Gastroesophageal sphincter (tissue), 4 donors: ENCODE measurements at places on chromosomes 5 and 9. TPM values are rescaled to one million over a fixed set of nuclear protein-coding genes. Genes with fewer than 3 reads are reported as not detected.

Gene TMC1
- not detected for total RNA-seq

Gene MPDZ
- total RNA-seq = 75.2 TPM

Gene ADAMTS2
- total RNA-seq = 24.8 TPM

Gene TXNDC8
- not detected for total RNA-seq

Gene TAF11L5
- not detected for total RNA-seq

Gene NFX1
- 31.7 TPM for total RNA-seq

Gene FOXD4
- total RNA-seq = 0.89 TPM

Gene CENPK
- not detected for total RNA-seq

Gene COL27A1
- 2.5 TPM for total RNA-seq

Gene PDE6A
- not detected for total RNA-seq

Gene NUTM2F
- not detected for total RNA-seq

Gene CCNJL
- 0.67 TPM for total RNA-seq

Gene PCA3
- not detected for total RNA-seq

Gene RNF14
- 115 TPM for total RNA-seq

Gene FAM153A
- total RNA-seq = 14.0 TPM

Gene CTXN3
- total RNA-seq = not detected

Gene LECT2
- not detected for total RNA-seq

Gene MAP1B
- total RNA-seq = 704 TPM

Gene C7
- 681 TPM for total RNA-seq

Gene SEC16A
- total RNA-seq = 54.5 TPM

Gene DIRAS2
- not detected for total RNA-seq

Gene THBS4
- 38.2 TPM for total RNA-seq

Gene TNFSF8
- total RNA-seq = 0.54 TPM

Gene HTR1A
- not detected for total RNA-seq

Gene CD274
- 3.6 TPM for total RNA-seq
